ENCODE measurements at places on chromosomes 7 and 10. TPM values are rescaled to one million over a fixed set of nuclear protein-coding genes. Genes with fewer than 3 reads are reported as not detected.

The TRIM4 gene
- 46.1 TPM for total RNA-seq

The SPDYE18 gene
- 0.67 TPM for total RNA-seq

The FKBP6 gene
- total RNA-seq: not detected

The KIN gene
- total RNA-seq: 13.3 TPM

The BCCIP gene
- 56.3 TPM for total RNA-seq

The NFE2L3 gene
- total RNA-seq: 1.0 TPM

The ACSM6 gene
- not detected for total RNA-seq

The SNX10 gene
- total RNA-seq: 43.4 TPM

The SFMBT2 gene
- 5.9 TPM for total RNA-seq

The THSD7A gene
- 6.1 TPM for total RNA-seq

The KEL gene
- total RNA-seq: not detected

- H3K27ac ChIP-seq: no peak overlapping the region
- no peaks in the 10 kb centered on the region for H3K36me3 ChIP-seq
- H3K27me3 ChIP-seq: no peaks in the 10 kb centered on the region
- H3K4me1 ChIP-seq: no peaks in the 10 kb centered on the region
- H3K4me3 ChIP-seq: no peak overlapping the region
- no peak for DNase-seq
Observed at GRCh38 chr10:91242940-91243339, 22.5 kb downstream of the PCGF5 start.

- DNase-seq: no peak
- H3K4me1 ChIP-seq: no peaks in the 10 kb centered on the region
- H3K36me3 ChIP-seq: no peaks in the 10 kb centered on the region
- H3K27ac ChIP-seq: no peak overlapping the region
- H3K27me3 ChIP-seq: no peaks in the 10 kb centered on the region
Observed at GRCh38 chr7:10662982-10663884, 310.4 kb upstream of the PHF14 start.

DNA sequence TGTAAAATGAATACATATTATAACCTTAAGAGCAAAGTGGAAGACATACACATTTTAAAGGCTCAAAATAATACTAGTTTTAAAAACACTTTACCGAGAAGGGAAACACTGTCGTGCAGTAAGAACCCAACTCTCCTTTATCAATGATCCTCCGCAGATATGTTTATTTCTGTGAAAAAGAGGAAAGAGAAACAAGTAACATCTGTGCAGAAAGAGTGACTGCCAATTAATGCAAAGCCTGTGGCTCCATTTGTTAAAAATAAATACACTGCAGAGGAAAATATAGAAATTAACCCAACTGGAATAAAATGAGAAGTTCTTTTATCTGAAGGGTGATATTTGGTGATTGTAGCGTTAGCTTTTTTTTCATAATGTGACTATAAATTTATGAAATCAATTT lies 62.7 kb downstream of the HGF start:
- H3K4me1 ChIP-seq: no peaks in the 10 kb centered on the region
- H3K4me3 ChIP-seq: no peak overlapping the region
- no peak overlapping the region for H3K27ac ChIP-seq
- DNase-seq: no peak
- no peaks in the 10 kb centered on the region for H3K27me3 ChIP-seq
- no peaks in the 10 kb centered on the region for H3K36me3 ChIP-seq

DNA sequence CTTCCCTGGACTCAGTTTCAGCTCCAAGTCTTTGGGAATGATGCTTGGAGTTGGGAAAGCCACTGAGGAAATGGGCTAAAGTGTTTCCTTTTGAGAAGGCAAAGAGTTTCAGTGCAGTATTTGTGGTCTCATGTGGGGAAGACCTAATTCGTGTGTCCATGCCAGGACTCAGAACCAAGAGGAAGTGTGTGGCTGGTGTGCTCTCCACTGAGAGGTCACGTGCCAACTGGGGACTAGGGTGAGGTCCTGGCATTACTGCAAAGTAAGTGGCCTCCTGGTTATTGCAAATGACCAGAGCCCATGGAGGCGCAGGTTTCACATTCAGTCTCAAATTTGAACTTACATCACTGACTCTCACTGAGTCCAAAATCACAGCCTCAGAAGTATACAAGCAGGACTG lies 48.6 kb upstream of the ITPRID1 start:
- no peaks in the 10 kb centered on the region for H3K27me3 ChIP-seq
- no peaks in the 10 kb centered on the region for H3K4me1 ChIP-seq
- H3K27ac ChIP-seq: no peak overlapping the region
- no peak for DNase-seq
- no peak overlapping the region for H3K4me3 ChIP-seq

DNA sequence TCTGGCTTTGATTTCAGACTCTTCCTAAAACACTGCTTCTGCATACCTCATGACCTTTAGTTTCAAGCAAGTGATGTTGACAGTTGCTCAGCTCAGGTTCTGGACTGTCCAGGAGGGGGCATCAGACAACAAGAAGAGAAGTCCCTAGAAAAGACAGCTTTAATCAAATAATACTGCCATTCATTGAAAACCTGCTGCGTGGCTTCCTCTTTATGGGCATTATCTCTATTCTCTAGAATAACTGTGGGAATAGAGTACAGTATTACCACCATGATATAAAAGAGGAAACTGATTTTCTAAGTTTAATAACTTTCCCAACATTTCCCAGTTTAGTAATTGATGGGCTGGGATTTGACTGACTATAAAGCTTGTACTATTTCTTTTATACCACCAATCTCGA lies 170.4 kb downstream of the SNX13 start:
- no peaks in the 10 kb centered on the region for H3K27me3 ChIP-seq
- peak; percentile 79 for DNase-seq
- H3K4me1 ChIP-seq: peaks cover 2% of the 10 kb centered on the region
- no peak overlapping the region for H3K27ac ChIP-seq

GRCh38 chr7:139094596-139094995 lies 14.9 kb downstream of the ZC3HAV1 start:
- DNase-seq: no peak
- no peak overlapping the region for H3K27ac ChIP-seq
- H3K27me3 ChIP-seq: no peaks in the 10 kb centered on the region
- H3K4me1 ChIP-seq: peaks cover 34% of the 10 kb centered on the region
- H3K4me3 ChIP-seq: no peak overlapping the region
- H3K36me3 ChIP-seq: no peaks in the 10 kb centered on the region

DNA sequence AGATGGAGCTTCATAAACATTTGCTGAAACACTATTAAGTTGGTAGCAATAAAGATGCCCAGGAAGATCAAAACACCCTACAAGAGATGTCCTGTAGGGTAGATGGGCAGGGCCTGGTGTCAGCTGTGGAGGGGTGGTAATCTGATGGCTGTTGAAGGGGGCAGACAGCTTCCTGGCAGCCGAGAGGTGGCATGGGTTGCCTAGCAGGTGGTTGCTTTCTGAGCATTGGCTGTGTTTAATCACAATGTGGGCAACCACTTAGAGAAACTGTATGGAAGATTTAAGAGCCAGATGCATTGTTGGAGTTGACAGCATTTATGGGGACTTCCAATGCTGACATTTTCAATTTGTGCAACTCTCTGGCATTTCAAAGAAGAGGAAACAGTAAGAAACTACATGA lies 79.9 kb upstream of the SLC26A5 start:
- H3K36me3 ChIP-seq: no peaks in the 10 kb centered on the region
- DNase-seq: no peak
- no peak overlapping the region for H3K27ac ChIP-seq
- no peaks in the 10 kb centered on the region for H3K4me1 ChIP-seq

DNA sequence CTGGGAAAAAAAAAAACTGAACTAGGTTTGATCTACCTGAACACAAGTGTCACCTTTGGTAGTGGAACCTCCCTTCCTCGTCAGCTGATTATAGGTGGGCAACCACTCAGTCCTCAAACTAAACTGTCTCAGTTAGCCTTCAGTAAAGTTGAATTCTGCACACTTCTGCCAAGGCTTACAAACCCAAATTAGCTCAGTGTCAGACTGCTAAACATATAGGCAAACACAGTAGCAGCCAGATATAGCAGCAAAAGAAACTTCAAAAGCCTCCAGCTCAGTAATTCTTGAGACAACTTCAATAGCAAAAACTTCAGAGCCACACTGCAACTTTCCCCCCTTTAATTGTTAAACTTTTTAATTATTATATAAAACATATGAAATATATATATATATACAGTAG lies 956.9 kb downstream of the XPNPEP1 start:
- no peak for DNase-seq
- no peak overlapping the region for H3K4me3 ChIP-seq
- no peaks in the 10 kb centered on the region for H3K36me3 ChIP-seq
- H3K4me1 ChIP-seq: no peaks in the 10 kb centered on the region
- H3K27ac ChIP-seq: no peak overlapping the region
- H3K27me3 ChIP-seq: no peaks in the 10 kb centered on the region

DNA sequence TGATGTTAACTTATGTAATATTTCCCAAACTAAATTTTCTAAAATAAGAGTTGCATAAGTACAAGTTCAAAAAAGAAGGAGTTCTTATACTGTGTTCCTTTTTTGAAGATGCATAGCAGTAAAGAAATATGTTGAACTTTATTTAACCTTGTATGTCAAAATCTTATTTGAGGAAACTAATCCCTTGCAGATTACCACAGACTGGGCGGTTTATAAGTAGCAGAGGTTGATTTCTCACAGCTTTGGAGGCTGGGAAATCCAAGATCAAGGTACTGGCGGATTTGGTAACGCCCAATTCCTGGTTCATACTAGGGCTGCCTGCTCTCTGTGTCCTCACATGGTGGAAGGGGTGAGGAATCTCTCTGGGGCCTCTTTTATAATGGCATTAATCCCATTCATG lies 68.5 kb downstream of the GNAT3 start:
- H3K27ac ChIP-seq: no peak overlapping the region
- H3K36me3 ChIP-seq: no peaks in the 10 kb centered on the region

- H3K27ac ChIP-seq: no peak overlapping the region
- H3K36me3 ChIP-seq: no peaks in the 10 kb centered on the region
- no peak overlapping the region for H3K4me3 ChIP-seq
- DNase-seq: no peak
- H3K27me3 ChIP-seq: no peaks in the 10 kb centered on the region
- H3K4me1 ChIP-seq: no peaks in the 10 kb centered on the region
Observed at GRCh38 chr7:91082852-91083495, 181.3 kb upstream of the FZD1 start.

DNA sequence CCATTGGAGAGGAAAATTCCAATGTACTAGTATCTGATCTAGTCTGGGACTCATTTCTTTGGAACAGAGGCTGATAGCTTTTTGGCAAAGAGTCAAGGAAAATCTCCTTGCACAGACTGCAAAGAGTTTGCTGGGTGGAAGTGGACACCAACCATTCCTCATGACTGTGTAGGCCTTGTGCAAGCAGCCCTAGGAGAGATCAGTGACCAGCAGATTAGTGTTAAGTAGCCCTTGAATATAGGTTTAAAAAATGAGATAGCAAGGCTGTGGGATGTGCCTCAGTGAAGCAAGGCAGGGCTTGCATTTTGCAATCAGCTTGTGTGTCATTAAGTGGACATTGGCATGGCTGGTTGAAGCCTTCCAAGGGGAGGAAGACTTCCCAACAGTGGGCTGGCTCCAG lies 341.6 kb downstream of the PLXNA4 start:
- H3K4me1 ChIP-seq: no peaks in the 10 kb centered on the region
- no peaks in the 10 kb centered on the region for H3K27me3 ChIP-seq
- no peaks in the 10 kb centered on the region for H3K36me3 ChIP-seq

GRCh38 chr7:8125680-8126444 lies 136.1 kb downstream of the ICA1 start:
- H3K27ac ChIP-seq: peak overlapping the region; percentile 2
- H3K4me1 ChIP-seq: no peaks in the 10 kb centered on the region
- no peaks in the 10 kb centered on the region for H3K36me3 ChIP-seq
- peak; percentile 60 for DNase-seq
- no peak overlapping the region for H3K4me3 ChIP-seq
- H3K27me3 ChIP-seq: no peaks in the 10 kb centered on the region

DNA sequence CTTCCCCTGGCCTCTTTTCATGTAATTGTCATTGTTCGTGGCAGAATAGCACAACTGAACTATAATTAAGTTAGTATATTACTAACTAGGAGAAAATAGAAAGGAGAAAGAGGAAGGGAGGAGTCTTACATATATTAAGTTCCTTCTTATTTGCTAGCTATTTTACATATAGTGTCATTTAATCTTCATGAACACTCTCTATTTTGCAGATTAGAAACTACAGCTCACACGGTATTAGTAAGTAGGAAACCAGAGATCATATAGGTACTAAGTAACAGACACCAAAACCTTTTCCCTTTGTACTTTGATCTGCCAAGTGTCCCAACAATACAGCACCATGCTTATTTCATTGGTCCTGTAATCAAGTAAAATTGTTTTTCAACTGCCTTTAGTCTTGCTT lies 202.4 kb upstream of the HPS1 start:
- no peak for DNase-seq
- H3K36me3 ChIP-seq: no peaks in the 10 kb centered on the region
- H3K4me1 ChIP-seq: no peaks in the 10 kb centered on the region
- H3K27ac ChIP-seq: no peak overlapping the region
- no peak overlapping the region for H3K4me3 ChIP-seq
- H3K27me3 ChIP-seq: peaks cover 3% of the 10 kb centered on the region

DNA sequence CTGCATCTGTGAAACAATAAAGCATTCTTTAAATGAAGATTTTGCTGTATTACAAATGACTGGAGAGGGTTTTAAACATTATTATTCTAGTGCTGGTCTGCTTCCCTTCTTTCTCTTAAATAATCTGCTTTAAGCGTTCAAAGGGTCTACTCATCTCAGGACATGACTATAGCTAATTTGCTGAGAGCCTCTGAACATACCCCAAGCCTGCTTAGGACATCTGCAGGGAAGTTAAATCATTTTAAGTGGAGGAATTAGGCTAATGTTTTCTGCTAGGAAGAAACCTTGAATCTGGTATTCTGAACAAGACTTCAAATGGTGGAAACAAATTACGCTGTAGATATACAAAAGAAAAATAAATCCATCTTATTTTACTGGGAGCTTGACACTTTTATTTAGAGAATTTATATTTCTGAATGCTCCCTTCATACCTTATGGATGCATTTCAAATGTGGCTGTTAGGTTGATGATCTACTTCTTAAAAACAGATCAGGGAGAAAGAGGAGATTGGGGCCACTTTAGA lies 124.4 kb upstream of the ITGB1 start:
- H3K36me3 ChIP-seq: no peaks in the 10 kb centered on the region
- no peak overlapping the region for H3K4me3 ChIP-seq
- peaks cover 9% of the 10 kb centered on the region for H3K4me1 ChIP-seq

DNA sequence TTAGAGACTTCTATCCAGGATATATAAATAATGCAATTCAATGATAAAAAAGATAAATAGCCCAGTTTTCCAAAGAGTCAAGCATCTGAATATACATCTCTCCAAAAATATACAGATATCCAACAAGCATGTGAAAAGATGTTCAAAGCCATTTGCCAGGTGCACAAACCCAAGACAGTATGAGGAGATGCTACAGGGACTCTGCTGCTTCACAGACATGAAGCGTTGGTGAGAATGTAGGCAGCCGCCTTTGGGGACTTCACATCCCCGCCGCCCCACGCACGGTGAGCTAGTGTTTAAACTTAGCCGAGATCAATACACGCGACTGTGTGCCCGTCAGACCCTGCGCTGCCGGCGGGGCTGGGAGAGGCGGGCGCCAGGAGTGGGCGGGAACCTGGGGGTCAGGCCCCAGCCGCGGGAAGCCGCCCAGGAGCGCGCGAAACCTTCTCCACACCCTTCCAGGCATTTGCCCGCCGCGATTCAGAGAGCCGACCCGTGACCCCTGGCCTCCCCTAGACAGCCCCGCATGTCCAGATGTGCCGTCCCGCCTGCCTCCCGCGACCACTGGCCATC lies 927 bp upstream of the ALOX5 start:
- no peaks in the 10 kb centered on the region for H3K36me3 ChIP-seq
- H3K27me3 ChIP-seq: peaks cover 18% of the 10 kb centered on the region
- DNase-seq: no peak

Measured in adrenal gland (tissue), 19 donors.